Stimulated activated CD4-positive, alpha-beta T cell treated with anti-CD3 and anti-CD28 coated beads, Interleukin-12 subunit alpha, Interleukin-12 subunit beta, amount 100 ng/mL, for 4 hours (primary cell): ENCODE measurements at places on chromosomes 7 and 10.
A peak's percentile ranks its signal among the peaks of the same experiment; 100 is the strongest.

- DNase-seq = no peak
Observed at GRCh38 chr7:91993976-91994375, 53.3 kb downstream of the AKAP9 start.

DNA sequence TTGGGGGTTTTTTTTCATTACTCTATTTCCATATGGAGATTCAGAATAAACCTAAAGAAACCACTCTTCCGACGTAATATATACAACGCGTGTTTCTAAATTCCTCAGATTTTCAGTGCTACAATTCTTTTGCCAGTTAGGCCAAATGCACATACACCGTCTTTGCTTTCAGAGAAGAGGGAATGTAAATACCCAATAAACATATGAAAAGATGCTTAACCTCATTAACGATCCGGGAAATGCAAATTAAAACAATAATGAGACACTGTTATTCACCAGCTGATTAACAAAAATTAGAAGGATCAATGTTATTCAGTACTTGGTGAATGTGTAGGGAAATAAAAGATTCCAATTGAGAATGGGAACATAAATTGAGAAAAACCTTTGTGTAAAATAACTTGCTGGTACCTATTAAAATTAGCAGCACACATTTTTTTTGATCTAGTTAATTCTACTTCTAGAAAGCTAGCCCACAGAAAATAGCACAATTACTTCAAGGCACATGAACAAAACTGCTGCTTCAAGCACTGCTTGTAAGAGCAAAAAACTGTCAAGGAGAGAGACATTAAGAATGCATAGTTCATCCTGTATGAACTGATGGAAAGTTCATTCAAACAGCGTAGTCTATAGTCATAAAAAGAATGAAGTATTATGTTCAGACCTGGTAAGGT, 56.7 kb downstream of the FGFR2 start:
- no peak for DNase-seq

- no peak for DNase-seq
Observed at GRCh38 chr7:112103246-112103645, 103.0 kb downstream of the DOCK4 start.

DNA sequence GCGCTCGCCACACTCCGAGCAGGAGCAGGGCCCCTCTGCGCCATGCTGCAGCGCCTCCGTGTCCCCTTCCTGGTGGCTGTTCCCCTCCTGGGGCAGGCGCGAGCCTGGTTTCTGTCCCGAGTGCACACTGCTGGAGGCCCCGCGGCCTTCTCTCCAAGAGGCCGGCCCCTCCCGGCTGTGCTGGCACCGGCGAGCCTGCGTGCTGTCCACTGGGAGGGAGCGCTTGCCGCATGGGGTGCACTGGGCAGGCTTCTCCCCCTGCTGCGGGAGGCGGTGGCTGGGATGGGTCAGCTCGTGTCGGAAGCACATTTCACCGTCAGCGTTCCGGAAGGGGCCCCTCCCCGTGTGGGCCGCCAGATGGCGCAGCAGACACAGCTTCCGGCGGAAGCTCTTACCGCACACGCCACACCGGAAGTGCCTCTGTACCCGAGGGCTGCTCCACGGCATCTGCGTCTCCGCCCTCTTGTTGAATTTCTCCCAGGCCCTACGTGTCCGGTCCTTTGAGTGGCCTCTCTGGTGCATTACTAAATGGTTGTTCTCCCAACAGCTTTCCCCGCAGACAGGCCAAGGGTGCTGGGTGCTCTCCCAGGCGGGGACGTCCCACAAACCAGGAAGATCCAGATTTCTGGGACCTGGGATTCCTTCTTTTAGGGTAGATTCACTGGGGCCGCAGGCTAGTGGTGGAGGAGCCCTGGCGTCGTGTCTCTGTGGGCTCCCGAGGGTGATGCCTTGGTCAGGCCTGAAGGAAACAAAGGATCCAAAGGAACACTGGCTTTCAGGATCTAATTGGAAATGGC, 18.7 kb downstream of the ZNF786 start:
- peak; percentile 45 for DNase-seq

GRCh38 chr10:103196516-103196915, 3.4 kb upstream of the NT5C2 start:
- DNase-seq = no peak

- DNase-seq = no peak
Observed at GRCh38 chr10:119174109-119174508, 4.5 kb downstream of the PRDX3 start.

DNA sequence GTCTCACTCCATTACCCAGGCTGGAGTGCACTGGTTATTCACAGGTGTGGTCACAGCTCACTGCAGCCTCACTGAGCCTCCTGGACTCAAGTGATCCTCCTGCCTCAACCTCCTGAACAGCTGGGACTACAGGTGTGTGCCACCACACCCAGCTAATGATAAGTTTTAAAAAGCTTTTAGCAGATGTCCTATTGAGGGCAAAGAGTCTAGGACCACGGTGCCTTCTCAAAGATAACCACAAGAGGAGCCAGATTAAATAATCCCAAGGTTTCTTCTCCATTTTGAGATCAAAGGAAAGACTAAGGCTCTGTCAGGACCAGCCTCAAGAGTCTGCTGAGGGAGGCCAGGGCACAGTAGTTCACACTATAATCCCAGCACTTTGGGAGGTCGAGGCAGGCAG, 4.7 kb downstream of the ATP5MF start:
- DNase-seq = no peak

GRCh38 chr10:15715619-15716227, 4.0 kb downstream of the ITGA8 start:
- DNase-seq = no peak

DNA sequence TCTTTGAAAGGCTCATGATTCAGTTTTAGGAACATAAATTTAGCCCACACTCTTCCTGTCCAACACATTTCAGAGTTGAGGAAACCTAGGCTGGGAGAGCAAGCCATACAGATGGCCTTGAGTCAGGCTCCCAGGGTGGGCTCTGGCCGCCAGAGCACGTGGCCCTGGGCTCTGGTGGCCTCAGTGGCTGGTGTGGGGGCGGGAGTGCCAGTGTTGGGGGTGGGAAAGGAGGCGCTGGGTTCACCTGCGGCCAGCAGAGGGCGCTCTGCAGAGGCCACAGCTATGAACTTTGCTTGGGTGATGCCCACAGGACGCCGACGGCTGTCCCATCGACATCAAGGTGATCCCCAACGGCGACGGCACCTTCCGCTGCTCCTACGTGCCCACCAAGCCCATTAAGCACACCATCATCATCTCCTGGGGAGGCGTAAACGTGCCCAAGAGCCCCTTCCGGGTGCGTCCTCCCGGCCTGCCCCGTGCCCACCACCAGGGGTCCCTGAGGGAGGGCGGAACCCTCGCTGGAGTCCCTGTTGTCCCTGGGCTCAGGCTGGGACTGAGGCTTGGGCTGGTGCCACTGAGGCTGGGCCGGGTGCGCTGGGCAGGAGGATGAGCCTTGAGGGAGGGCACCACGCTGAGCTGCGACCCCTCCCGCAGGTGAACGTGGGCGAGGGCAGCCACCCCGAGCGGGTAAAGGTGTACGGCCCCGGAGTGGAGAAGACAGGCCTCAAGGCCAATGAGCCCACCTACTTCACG, 11.9 kb downstream of the FLNC start:
- peak; percentile 57 for DNase-seq

DNA sequence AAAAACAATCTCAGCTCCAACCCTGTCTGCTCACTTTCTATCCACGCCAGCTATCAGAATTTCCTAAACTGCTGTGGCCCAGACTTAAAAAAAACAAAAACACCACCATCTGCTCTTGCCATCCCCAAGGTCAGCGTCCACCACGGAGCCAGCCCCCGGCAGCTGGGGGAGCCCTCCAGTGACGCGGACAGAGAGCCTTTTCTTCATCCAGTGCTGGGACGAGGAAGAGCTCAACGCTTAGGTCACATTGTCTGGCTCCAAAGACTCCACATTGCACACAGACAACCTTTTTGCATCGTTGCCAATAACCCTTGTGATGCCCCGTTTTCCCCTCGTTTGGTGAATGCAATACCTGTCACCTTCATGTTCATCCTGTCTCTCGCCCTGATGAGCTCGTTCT, 67.4 kb upstream of the GNA12 start:
- no peak for DNase-seq
